DMS79 (cell line): ENCODE measurements at places on chromosomes 6 and 20.

GRCh38 chr6:5968817-5969734 lies 37.6 kb downstream of the NRN1 start:
- DNase-seq, result no peak

GRCh38 chr6:166360243-166361076 lies 18.1 kb upstream of the SFT2D1 start:
- DNase-seq, result no peak

GRCh38 chr6:169862043-169862891 lies 110.8 kb downstream of the ERMARD start:
- no peak for DNase-seq

DNA sequence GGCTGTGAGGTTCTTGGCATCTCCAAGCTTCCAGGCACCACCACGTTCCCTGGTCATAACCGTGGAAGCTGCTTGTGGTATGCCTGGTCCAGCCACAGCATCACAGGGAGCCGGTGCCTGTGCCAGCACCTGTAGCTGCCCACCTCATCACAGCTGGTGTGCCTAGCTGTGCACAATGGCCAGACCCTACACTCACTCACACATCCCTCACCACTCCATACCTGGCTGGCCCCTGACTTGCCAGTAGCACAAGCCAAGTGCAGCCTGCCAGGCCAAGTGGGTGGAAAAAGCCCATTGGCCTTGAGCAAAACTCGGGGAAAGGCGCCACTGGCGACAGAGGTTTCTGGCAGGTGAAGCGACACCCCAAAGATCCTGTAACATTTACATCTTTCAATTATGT lies 192.3 kb upstream of the MANEA start:
- DNase-seq, result no peak
